PC-3 (cell line): ENCODE measurements at places on chromosomes 4 and X.

- DNase-seq = no peak
Measured at GRCh38 chrX:85244450-85245211, 840 bp downstream of the ZNF711 start.

GRCh38 chrX:3779546-3779945 lies 66.1 kb upstream of the PRKX start:
- DNase-seq = no peak

- no peak for DNase-seq
Measured at GRCh38 chr4:150050566-150050965, 27.7 kb upstream of the DCLK2 start.

GRCh38 chrX:107599450-107599861 lies 28.9 kb upstream of the PRPS1 start:
- DNase-seq = no peak

GRCh38 chr4:108601106-108601505 lies 19.3 kb upstream of the RPL34 start:
- DNase-seq = no peak

- DNase-seq = no peak
Measured at GRCh38 chrX:154486052-154486395, 391 bp downstream of the UBL4A start.

DNA sequence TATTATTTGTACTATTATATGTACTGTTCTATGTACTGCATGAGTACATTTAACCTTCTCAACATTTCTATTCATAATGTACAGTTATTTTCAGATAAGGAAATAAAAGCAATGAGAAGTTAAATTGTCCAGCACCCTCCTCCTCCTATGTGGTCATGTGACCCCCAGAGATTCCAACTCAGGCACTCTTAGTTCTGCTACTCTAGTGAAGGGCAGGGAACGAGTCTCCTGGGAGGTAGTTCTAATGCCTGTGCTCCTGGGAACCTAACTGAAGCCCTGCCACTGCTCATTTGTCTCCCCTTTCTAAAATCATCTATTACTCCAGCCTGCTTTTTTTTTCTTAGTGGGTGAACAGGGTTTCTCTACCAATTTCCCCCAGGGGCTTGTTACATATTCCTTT lies 105.9 kb upstream of the GPRIN3 start:
- DNase-seq = no peak

DNA sequence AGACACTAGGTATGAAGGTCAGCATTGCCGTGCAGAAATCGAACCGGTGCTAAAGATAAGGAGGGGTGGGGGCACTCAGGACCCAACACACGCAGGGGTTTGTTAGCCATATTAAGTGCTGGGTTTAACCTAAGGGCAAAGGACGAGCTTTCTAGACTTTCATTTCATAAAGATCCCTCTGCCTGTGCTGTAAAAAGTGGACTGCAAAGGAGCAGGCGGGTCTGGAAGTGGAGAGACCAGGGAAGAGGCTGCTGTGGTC lies 1.3 kb downstream of the CASP3 start:
- DNase-seq = no peak

DNA sequence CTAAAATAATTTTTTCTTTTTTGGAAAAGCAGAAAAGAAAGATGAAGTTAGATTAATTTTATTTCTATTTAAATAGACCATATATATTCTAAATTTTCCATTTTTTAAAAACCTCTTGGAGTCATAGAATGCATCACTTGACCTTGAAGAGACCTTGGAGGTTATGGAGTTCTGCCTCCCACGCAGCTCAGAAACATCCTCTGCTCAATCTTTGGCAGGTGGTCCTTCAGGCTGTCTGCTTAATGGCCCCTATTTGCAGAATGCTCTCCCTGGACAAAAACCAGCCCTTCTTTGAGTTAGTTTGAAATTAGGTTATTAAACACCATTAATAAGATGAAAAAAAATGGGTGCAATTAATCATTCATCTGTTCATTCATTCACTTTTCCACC lies 194.1 kb upstream of the TLL1 start:
- DNase-seq = no peak

DNA sequence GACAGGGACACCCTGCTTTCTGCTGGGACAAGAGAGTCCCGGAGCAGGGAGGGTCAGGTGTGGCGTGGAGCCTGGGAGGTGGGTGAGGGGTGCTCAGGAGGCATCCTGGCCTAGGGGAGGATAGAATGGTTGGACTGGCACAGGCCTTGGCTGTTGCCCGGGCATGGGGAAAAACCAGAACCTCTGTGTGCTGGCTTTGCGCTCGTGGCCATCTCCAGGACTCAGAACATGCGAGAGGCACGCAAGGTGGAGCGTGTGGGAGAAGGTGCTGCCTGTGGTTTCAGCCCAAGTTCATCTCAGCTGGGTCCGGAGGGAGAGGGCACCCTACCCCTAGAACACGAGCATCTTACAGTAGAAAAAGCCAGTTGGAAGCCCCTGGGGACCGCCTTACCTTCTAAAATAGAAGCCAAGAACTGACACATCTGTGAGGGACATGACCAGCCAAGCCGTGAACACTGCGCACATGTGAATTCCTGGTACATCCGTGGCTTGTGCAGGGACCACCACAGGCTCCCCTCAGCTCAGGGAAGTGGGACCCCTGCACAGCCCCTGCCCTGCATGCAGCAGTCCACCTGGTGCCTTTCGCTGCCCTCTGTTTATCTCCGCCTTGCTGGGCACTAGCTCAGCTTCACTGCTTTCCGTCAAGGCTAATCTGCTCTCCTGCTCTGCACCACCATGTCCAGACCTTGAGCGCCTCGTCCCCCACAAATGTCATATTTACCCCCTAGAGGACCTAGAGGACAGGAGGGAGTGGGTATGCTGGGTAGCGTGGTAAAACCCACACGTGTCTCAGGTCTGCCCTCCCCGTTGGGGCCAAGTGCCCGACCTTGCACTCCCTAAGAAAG lies 13.5 kb downstream of the MSANTD1 start:
- DNase-seq = no peak

DNA sequence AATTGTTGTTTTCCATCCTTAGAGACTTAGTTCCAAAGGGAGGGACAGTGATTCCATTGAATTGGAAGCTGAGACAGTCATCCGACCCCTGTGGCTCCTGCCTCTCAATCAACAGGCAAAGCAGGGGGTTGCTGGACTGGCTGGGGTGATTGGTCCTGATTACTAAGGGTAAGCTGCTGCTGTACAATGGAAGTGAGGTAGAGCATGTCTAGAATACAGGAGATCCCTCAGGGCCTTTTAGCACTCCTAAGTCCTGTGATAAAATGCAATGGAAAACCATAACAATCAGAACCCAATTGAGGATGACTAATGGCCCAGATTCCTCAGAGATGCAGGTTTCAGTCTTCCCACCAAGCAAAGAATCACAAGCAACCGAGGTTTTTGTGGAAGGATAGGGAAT lies 127.6 kb downstream of the AASDH start:
- DNase-seq = no peak

GRCh38 chr4:88104902-88105610 lies 53.4 kb downstream of the ABCG2 start:
- DNase-seq = peak; percentile 91

GRCh38 chr4:37892641-37893040 lies 1.8 kb downstream of the TBC1D1 start:
- no peak for DNase-seq

DNA sequence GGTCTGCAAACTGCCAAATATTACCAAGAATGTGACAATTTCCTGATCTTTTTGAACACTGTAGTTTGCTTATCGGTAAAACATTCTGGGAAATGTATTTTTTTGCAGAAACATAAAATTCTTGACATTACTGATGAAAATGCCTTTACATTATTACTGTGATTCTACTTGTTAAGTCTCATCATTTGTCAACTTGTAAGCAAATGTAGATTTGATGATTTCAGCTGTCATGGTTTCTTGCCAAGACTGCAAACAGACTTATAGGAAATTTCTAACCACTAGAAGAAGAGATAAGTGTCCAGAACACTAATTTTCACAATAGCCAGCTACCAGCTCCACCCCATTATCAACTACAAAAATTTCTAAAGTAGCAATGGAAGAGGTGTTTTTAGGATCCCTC lies 560.4 kb downstream of the STPG2 start:
- peak; percentile 15 for DNase-seq

DNA sequence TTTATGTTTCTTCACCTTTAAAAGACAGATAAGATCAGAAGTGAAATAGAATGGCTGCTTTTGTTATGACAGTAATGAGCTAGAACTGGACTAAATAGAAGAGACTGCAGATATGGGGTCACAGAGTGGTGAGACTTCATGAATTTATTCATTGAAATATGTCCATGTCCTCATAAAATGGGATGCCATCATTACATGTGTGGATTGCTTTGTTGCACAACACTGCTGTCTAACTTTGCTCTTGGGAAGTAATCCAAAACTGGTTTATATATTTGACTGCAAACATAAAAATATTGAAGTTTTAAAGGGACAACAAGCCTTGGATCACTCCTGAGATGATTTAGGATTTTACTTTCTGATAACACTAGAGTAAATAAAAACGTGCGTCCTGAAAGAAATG lies 209.2 kb upstream of the FAT4 start:
- DNase-seq = no peak
